ENCODE measurements at places on chromosomes 7 and 10.
A peak's percentile ranks its signal among the peaks of the same experiment; 100 is the strongest.

DNA sequence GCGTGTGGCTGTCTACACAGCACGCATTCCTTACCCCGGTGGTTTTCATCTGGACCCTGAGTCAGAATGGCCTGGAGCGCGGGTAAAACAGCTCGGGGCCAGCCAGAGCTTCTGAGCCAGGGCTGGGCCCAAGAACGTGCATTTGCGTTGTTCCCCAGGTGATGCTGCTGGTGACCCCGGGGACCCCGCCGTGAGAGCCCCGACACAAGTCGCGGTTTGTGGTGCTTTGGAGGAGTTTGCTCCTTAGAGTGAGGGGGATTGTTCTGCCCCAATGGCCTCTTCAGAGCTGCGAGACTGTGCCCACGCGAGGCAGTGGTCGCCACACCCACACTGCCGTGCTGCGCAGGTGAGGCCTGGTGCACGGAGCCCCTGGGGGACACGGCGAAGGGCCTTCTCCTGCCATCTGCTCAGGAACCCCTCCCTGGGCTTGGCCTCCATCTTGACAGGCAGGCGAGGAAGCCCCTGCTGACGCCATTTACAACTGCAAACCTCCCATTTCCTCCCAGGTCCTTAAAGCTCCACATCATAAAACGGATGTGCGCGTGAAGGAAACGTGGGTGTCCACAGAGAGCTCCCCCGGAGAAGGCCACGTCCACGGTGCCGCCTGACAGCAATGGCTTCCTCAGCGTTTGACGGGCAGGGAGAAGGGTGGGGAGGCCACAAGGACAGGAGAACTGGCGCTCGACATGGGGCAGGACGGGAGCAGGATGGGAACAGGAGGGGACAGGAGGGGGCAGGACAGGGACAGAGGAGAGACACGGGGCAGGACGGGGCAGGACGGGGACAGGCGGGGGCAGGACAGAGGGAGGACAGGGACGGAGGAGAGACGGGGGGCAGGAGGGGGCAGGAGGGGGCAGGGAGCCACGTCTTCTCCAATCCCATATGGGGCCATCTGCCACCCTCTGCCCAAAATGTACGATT is 477.2 kb downstream of the DNAJB6 start:
- DNase-seq, result no peak

GRCh38 chr7:55124989-55125875 is 106.4 kb downstream of the EGFR start:
- DNase-seq, result no peak

DNA sequence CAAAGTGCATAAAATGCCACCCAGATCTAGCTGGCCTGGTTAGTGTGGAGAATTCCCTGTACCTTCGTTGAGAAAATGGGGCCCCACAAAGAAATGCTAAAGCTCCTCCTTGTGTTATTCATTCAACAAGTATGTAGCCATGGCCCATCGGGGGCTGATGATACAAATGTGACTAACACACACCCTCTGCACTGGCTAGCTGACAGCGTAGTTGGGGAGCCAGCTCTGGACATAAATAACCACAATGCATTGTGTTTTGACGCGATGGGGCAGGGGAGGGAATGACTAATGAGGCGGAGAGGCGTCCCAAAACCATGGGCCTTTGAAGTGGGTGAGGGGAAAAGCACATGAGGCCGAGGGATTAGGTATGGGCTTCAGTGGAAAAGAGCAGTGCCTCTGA is 28.2 kb upstream of the ASL start:
- no peak for DNase-seq

DNA sequence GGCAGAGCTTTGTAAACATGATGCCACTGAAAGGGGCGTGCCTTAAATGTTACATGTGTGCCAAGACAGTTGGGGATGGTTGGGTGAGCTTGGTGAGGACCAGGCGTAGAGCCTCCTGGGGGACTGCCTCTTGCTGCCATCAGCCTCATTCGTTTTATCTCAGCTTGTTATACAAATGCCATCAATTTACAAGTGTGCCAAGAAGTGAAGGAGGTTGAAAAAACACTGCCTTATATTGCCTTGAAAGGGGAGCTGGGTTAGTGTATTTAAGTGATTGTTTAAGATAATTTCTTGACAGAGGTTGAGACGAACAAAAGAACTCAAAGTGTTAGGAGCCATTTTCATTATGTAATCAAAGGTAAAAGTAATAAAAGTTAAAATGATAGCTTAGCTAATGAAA is 354.7 kb downstream of the PHTF2 start:
- no peak for DNase-seq

- no peak for DNase-seq
These were observed 191.8 kb downstream of the ADARB2 start for GRCh38 chr10:1545524-1545923.

- DNase-seq, result no peak
These were observed 24.7 kb upstream of the TFAM start for GRCh38 chr10:58360412-58361004.

DNA sequence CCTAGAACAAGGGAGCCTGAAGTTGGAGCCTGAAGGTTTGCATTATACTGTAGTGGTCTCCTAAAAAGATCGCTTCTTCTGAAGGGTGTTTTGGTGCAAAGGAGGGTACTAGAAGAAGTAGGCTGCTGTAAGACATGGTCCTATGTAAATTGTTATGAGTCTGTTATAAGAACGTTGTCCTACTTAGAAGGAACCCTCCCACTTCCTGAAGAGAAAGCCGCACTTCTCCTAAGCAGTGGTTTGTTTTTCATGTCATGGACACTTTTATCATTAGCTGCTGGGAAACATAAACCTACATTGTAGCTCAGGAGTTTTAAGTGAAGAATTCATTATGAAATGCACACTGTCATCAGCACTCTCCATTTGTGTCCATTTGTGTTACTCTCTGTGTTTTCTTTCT is 129.1 kb upstream of the ITGB1 start:
- DNase-seq, result no peak

- no peak for DNase-seq
These were observed 456.1 kb downstream of the PHTF2 start for GRCh38 chr7:78254726-78255055.

- DNase-seq, result no peak
These were observed 412.8 kb upstream of the GALNT17 start for GRCh38 chr7:70719125-70719524.

DNA sequence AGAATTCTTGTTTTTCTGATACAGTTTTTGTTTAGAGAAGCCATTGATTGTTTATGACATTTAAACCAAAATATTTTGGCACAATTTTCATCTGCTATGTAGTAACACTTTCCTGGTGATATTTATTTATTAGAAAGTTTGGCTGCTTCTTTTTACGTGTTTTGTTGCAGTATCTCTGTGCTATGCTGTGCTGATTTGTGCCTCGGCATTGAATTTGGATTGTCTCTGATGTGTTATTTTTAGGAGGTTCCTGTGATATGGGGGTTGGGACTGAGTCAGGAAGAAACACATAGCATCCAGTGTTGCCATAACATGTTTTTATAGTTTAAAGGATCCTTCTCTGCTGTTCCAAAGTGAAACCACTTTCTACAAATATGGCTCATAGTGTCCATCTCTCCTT is 1197.7 kb upstream of the LRRN3 start:
- DNase-seq, result no peak

GRCh38 chr7:17446340-17446739 is 147.9 kb downstream of the AHR start:
- DNase-seq, result no peak

- no peak for DNase-seq
These were observed 533.0 kb downstream of the PTPRN2 start for GRCh38 chr7:158054611-158055010.

DNA sequence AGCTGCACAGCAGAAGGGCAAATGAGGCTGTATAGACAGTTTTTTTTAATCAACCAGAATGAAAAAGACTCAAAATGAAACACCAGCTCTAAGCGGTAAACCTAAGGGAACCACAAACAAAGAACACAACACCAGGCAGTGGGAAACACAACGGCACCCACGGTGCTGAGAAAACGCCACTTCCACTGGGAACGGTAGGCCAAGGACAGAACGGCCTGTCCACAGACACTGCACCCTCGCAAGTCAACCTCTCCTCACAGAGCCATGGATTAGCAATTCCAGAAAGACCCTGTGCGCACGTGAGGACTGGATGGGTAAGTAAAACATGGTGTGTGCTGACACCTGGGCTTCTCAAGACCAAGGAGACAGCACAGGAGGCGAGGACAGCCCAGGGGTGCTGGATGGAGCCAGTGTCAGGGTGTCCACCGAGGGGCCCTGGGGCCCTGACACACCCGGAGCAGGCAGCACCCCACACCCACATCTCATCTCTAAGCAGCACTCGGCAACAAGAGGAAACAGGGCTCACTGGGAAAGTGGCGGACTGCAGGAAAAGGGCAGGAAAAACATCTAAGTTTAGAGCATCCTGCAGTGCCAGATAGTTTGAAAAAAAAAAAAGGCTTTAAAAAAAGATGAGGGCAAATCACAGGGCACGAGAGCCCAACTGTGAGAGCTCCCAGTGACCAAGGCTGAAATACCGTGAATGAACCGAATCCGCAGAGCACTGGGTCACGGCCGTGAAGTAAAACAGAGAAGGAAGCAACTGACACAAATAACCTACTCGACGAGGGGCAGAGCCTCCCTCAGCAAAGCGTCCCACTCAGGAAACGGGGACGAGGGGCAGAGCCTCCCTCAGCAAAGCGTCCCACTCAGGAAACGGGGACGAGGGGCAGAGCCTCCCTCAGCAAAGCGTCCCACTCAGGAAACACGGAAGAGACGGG is 120.2 kb downstream of the MAD1L1 start:
- DNase-seq, result no peak

GRCh38 chr7:141619745-141620144 is 68.5 kb downstream of the AGK start:
- no peak for DNase-seq

GRCh38 chr7:7779888-7780287 is 61.5 kb upstream of the RPA3 start:
- DNase-seq, result no peak

DNA sequence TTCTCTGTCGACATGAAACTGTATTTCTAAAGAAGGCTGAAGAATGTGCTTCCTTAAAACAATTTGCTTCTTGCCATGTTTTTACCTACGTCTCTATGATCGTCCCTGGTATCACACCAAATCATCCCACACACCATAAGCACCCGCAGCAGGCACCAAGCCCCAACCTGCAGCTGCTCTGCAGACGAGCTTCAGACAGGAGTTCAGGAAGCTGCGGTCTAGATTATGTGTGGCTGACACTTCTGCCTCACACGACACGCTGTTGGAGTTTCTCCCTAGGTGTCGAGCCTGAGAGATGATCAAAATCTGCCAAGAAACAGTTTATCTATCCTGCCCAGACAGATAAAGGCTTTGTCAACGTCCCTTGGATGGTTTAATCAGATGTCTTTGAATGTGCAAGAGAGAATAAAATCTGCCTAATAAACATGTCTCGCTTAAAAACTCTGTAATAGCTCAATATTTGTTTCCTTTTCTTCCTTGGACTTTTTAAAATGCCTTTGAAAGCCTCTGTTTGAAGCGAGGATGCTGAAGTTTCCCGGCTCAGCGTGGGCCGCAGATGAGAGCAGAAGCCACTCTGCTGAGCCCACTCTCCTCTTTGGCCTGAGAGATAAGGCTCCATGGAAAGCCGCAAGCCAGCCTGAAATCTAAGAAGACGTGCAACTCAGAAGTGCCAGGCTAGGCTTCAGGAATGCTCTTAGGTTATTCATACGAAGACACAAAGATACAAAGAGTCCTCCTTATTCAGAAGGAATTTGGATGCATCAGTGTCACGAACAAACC is 158.3 kb upstream of the PFKP start:
- no peak for DNase-seq

- no peak for DNase-seq
These were observed 177.2 kb upstream of the PCLO start for GRCh38 chr7:83339907-83340306.

GRCh38 chr7:73742338-73742752 is 3.7 kb upstream of the ABHD11 start:
- DNase-seq, result no peak

GRCh38 chr7:47333554-47333887 is 248.4 kb downstream of the TNS3 start:
- DNase-seq, result no peak

GRCh38 chr10:91891125-91892001 is 17.9 kb downstream of the FGFBP3 start:
- no peak for DNase-seq

GRCh38 chr10:79244841-79245504 is 102.3 kb upstream of the PPIF start:
- no peak for DNase-seq

GRCh38 chr10:108638225-108638624 is 1285.1 kb downstream of the XPNPEP1 start:
- no peak for DNase-seq

- no peak for DNase-seq
These were observed 15.7 kb downstream of the PPP3CB start for GRCh38 chr10:73480158-73480557.

GRCh38 chr10:110822712-110823311 is 48.9 kb upstream of the PDCD4 start:
- DNase-seq, result no peak

DNA sequence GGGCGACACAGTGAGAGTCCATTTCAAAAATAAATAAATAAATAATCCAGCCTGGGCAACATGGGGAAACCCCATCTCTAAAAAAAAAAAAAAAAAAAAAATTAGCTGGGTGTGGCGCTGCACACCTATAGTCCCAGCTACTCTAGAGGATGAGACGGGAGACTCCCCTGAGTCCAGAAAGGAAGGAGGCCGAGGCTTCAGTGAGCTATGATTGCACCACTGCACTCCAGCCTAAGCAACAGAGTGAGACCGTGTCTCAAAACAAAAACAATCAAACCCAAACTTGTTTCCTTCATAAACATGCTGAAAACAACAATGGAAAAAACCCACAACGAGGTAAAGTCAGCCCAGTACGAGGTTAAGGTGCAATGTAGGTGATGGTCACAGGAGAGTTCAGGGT is 1.2 kb downstream of the COX19 start:
- no peak for DNase-seq

GRCh38 chr10:114694752-114695151 is 36.7 kb upstream of the ABLIM1 start:
- no peak for DNase-seq

- no peak for DNase-seq
These were observed 76.2 kb upstream of the PLXNA4 start for GRCh38 chr7:132652507-132652906.

GRCh38 chr7:157506268-157506667 is 169.5 kb downstream of the DNAJB6 start:
- DNase-seq, result no peak

DNA sequence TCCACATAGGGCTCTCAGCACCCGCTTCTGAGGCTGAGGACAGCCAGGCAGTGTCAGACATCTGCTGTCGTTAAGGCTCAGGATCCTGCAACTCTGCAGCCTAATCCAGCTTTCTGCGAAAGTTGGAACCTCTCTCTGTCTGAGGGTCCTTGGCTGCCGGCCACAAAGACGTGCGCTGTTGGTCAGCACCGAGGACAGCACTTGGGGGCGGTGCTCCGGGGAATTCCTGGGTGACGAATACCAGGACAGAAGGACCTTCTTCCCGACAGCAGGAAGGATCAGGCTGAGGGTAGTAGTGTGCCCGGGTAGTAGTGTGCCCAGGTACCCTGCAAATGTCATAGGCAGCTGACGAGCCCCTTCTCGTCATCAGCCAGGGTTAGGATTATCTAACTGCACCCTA is 16.0 kb upstream of the RASGEF1A start:
- no peak for DNase-seq

- peak; percentile 71 for DNase-seq
These were observed 201.7 kb upstream of the ADARB2 start for GRCh38 chr10:1939016-1939415.
